H1 (cell line): ENCODE measurements at places on chromosomes 6 and 20. TPM values are rescaled to one million over a fixed set of nuclear protein-coding genes. Genes with fewer than 3 reads are reported as not detected.
A peak's percentile ranks its signal among the peaks of the same experiment; 100 is the strongest.

DNA sequence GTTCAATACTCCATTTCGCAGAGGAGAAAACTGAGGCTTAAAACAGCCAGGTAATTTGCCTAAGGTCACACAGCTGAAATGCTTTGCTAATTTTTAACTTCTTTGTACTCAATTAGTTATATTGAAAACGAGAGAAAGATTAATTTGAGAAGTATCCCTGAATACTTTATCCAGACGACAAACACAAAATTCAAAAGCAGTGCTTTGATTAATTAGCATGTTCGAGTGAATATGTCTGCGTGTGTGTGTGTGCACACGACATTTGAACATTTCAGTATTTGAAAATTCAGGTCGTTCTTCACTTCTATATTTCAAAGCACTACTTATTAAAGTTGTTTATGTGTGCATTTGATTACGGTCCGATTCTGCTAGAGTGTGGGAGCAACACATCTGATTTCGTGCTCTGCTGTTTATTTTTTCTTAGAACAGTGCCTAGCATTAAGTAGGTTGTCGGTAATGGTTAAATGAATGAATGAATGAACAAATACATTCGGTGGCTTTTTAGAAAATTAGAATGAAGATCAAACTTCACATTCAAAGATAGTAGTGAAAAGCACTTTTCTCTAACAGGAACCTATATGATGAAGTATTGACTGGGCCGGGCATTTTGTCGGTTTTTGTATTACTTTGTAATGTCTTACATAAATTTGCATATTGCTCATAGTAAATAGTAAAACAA is 36.9 kb upstream of the SYNCRIP start:
- DNase-seq: no peak
- H3K36me3 ChIP-seq: peaks cover 16% of the 10 kb centered on the region; the same call in 1 of the 2 replicates
- H3K4me3 ChIP-seq: peak overlapping the region; percentile 100
- peak overlapping the region; percentile 97 for H3K27ac ChIP-seq
- no peaks in the 10 kb centered on the region for H3K4me1 ChIP-seq

GRCh38 chr20:59161721-59162120 is 1.9 kb upstream of the ZNF831 start:
- no peaks in the 10 kb centered on the region for H3K36me3 ChIP-seq
- H3K4me1 ChIP-seq: peaks cover 2% of the 10 kb centered on the region
- H3K27ac ChIP-seq: no peak overlapping the region
- no peaks in the 10 kb centered on the region for H3K27me3 ChIP-seq
- H3K4me3 ChIP-seq: no peak overlapping the region

GRCh38 chr6:37705239-37706051 is 7.8 kb upstream of the MDGA1 start:
- peak; percentile 85 for DNase-seq
- H3K4me1 ChIP-seq: peaks cover 10% of the 10 kb centered on the region; the same call in 1 of the 2 replicates
- H3K27ac ChIP-seq: peak overlapping the region; percentile 63; the same call in 1 of the 2 replicates
- H3K4me3 ChIP-seq: peak overlapping the region; percentile 6
- peaks cover 19% of the 10 kb centered on the region for H3K27me3 ChIP-seq

ZNF311 gene
- 4.2 and 4.3 TPM in 2 replicates for total RNA-seq

NKAPL gene
- total RNA-seq: not detected in 2 replicates

C6orf141 gene
- total RNA-seq: 16.1 and 17.6 TPM in 2 replicates

FAXC gene
- 25.6 and 29.8 TPM in 2 replicates for total RNA-seq

ZNF335 gene
- 14.6 and 15.9 TPM in 2 replicates for total RNA-seq

DNA sequence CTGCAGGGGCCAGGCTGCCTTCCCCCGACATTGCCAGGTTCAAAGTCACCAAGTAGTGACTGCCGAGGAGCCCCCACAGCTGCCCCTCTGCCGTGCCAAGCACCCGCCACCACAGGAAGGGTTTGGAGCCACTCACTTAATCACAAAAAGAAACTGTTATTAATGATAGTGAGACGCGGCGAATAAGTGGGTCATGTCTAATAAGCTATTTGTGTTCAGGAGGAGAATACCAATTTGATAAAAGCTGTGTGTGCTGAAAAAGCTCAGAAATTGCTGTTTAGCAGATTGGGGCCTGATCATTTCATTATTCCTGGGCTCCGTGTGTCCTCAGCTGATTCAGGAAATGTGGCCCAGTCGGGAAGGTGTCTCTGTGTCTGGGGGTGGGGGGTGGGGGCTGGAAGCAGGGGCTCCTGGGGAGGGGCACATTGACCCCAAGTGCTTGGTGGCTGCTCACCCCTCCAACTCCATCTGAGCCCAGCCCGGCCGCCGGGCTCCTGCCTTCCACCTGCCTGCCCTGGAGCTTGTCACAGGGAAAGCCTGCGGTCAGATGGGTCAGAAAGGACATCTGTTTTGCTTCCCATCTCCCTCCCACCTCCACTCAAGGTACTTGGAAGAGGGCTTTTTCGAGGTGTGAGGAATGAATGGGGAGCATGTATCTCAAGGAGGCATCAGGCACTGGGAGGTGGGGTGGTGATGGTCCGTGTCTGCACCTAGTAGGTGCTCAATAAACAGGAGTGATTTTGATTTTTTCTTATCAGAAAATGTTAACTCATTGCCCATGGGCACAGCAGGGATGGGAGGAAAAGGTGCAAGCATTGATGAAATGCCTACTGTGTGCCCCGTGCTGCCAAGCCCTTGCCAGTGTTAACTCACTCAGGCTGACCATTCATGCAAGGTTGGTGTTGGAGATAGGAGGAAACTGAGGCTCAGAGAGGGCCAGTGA is 3.0 kb downstream of the VSTM2L start:
- H3K27ac ChIP-seq: no peak overlapping the region
- no peaks in the 10 kb centered on the region; the same call in 1 of the 2 replicates for H3K27me3 ChIP-seq
- no peaks in the 10 kb centered on the region for H3K36me3 ChIP-seq
- H3K4me3 ChIP-seq: no peak overlapping the region

GRCh38 chr6:113352831-113353230 is 504.3 kb upstream of the MARCKS start:
- H3K4me1 ChIP-seq: no peaks in the 10 kb centered on the region
- no peak overlapping the region for H3K27ac ChIP-seq
- H3K4me3 ChIP-seq: no peak overlapping the region
- DNase-seq: no peak

TAP2 gene
- total RNA-seq: 24.3 and 27.2 TPM in 2 replicates

DNA sequence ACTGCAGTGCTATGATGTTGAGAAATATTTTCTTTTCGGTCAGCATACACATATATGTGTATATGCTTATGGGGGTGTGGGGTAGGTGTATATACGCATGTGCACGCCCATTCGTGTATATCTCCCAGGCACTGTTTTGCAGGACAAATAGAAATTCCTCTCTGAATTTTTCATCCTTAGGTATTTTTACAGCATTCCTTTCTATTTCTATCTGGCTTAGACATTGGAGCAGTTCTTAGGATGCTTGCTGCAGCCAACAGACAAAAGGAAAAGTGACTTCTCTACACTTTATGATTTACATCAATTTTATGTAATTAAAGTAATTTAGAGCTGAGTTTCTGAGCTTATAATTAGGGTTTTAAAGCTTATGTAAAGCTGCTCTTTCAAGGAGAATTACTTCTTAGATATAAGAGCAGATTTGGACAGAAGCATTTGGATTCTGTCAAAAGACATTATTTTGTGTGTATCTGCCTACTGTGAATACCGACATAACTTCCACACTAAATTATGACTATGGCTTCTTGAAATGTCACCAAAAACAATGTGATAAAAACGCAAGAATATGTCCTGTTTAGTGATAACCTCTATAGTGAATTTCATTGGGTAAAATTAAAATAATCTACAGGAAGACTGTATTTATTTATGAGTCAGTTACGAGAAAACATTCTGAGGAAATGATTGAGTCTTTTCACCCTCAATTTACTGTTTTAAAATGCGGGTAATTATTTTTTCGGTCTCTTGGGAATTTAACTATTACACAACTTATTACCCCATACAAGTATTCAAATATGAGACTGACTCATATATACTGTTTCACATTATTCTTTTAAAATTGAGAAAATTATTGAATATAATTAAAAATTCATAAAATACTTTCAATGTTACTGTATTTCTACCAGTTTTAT is 21.3 kb upstream of the CEP43 start:
- H3K36me3 ChIP-seq: peaks cover 2% of the 10 kb centered on the region; the same call in 1 of the 2 replicates
- no peak overlapping the region for H3K4me3 ChIP-seq
- DNase-seq: no peak
- H3K27me3 ChIP-seq: no peaks in the 10 kb centered on the region

- H3K27me3 ChIP-seq: no peaks in the 10 kb centered on the region
- no peak overlapping the region for H3K27ac ChIP-seq
- DNase-seq: no peak
- H3K4me1 ChIP-seq: 0 out of 2 replicates have a peak, but pooled peaks cover 10% of the 10 kb centered on the region
- H3K4me3 ChIP-seq: no peak overlapping the region
- peaks cover 5% of the 10 kb centered on the region; the same call in 1 of the 2 replicates for H3K36me3 ChIP-seq
Observed at GRCh38 chr20:62051144-62051543, 14.5 kb downstream of the TAF4 start.

DNA sequence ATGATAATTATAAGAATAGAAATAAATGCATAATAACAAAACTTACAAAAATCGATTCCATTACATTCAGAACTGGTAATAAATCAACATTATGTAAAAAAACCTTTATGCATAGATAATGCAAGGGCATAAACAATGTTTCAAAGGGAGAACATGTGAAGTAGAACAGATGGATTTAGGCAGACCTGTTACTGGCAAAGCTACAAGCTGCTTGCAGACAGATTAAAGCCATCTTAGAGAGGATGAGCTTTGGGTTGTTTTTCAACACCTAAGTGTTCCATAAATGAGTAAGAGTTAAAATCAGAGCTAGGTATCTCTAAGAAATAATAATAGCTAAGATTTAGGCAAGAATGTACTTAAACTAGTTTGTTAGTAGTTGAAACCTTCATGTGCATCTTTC is 37.2 kb downstream of the SNAP25 start:
- no peak for DNase-seq
- H3K4me1 ChIP-seq: no peaks in the 10 kb centered on the region
- H3K27ac ChIP-seq: no peak overlapping the region
- no peaks in the 10 kb centered on the region for H3K36me3 ChIP-seq
- H3K27me3 ChIP-seq: peaks cover 1% of the 10 kb centered on the region
- H3K4me3 ChIP-seq: no peak overlapping the region

DNA sequence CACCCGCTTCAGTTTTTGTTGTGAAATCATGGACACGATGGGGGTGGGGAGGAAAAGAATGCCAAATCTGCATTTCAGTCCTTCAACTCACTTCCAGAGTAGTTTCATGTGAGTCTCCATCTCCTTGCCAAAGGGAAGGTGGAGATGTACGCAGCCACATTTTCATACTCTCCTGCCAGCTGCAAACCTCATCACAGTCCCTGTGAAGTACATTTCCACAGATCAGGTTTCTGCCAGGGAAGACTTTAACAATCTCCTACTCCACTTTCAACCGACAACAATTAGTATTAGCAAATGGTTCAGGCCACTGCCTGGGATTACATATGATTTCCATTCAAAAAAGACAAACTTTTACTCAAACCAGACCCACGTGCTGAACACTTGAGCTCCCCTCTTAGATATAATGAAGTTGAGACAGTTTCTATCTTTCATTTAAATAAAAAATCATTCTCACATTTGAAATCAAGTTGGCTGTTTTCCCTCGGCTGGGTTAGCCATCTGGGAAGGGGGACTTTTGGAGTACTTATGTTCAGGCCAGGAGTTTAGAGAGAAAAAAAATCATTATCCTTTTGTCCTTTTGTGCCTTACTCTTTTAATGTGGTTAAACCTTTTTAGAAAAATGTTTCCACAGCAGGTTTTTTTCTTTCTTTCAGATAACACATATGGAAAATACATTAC is 51.0 kb upstream of the CEP162 start:
- H3K36me3 ChIP-seq: no peaks in the 10 kb centered on the region
- no peaks in the 10 kb centered on the region for H3K4me1 ChIP-seq
- no peak for DNase-seq
- no peak overlapping the region for H3K27ac ChIP-seq
- H3K27me3 ChIP-seq: no peaks in the 10 kb centered on the region

DNA sequence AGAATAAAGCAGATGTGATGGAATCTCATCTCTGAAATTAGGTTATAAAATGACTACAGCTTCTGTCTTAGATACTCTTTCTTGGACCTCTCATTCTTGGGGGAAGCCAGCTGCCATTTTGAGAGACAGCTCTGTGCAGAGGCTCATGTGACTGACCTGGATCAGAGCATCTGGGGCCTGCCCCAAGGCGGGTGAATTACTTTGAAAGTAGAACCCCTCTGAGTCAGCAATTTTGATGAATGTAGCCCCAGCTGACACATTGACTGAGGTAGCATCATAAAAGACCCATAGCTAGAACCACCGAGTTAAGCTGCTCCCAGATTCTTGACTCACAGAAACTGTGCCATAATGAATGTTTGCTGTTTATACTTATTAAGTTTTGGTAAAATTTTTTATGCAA is 124.5 kb downstream of the THEMIS start:
- no peaks in the 10 kb centered on the region for H3K36me3 ChIP-seq
- no peaks in the 10 kb centered on the region for H3K27me3 ChIP-seq
- no peak for DNase-seq
- no peaks in the 10 kb centered on the region for H3K4me1 ChIP-seq
- H3K4me3 ChIP-seq: no peak overlapping the region
- H3K27ac ChIP-seq: no peak overlapping the region

DNA sequence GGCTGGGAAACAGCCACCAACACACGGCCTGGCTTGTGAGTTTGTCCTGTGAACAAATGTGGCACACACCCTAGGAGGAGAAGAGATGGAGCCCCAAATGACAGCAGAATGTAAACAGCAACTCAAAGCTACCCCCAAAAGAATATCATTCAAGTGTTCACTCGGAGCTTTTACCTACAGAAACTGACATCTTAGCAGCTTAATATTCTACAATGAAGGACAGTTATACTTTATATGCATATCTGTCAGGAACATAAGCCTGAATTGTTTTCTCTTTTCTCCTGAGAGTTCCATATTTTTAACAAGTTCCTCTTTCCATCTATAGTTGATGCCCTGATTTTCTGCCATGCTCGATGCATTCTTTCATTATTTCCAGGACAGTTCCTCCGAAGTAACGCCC is 566.0 kb upstream of the MAP3K7 start:
- H3K27me3 ChIP-seq: no peaks in the 10 kb centered on the region
- H3K4me3 ChIP-seq: no peak overlapping the region
- H3K4me1 ChIP-seq: 0 out of 2 replicates have a peak, but pooled peaks cover 6% of the 10 kb centered on the region
- H3K27ac ChIP-seq: no peak overlapping the region
- no peaks in the 10 kb centered on the region for H3K36me3 ChIP-seq

ARMC12 gene
- total RNA-seq: 0.78 and 0.86 TPM in 2 replicates

GRCh38 chr6:37565267-37566110 is 65.8 kb upstream of the CCDC167 start:
- no peak overlapping the region for H3K27ac ChIP-seq
- H3K36me3 ChIP-seq: no peaks in the 10 kb centered on the region
- H3K27me3 ChIP-seq: peaks cover 2% of the 10 kb centered on the region; the same call in 1 of the 2 replicates
- peak; percentile 83 for DNase-seq
- peak overlapping the region; percentile 60 for H3K4me3 ChIP-seq

FOXC1 gene
- total RNA-seq: 0.13 and 0.22 TPM in 2 replicates

DNA sequence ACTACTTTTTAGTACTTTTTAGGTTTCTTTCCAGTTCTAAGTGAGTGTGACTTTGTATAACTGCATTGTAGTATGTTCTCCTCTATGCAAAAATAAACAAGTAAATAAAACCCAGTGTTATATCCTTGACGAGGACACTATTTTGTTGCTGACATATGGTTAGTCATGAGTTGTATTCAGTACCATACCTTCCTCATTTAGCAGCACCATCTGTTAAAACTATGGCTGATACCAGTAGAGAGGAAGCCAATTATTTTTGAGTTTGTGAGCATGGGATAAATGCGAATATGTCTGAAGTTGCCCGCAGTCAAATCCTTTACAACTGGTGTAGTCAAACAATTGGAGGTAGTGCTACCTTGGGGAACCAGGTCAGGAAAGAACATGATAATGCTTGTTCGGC is 74.1 kb downstream of the CDKAL1 start:
- no peaks in the 10 kb centered on the region for H3K36me3 ChIP-seq
- DNase-seq: no peak
- H3K4me1 ChIP-seq: no peaks in the 10 kb centered on the region
- H3K4me3 ChIP-seq: no peak overlapping the region
- H3K27me3 ChIP-seq: no peaks in the 10 kb centered on the region
- H3K27ac ChIP-seq: no peak overlapping the region

SLC22A3 gene
- total RNA-seq: 2.7 and 2.9 TPM in 2 replicates

TULP1 gene
- 5.0 and 6.8 TPM in 2 replicates for total RNA-seq
